Calu3 (cell line): ENCODE measurements at places on chromosomes 1 and 21.

GRCh38 chr1:159980786-159981185 is 26.7 kb upstream of the SLAMF9 start:
- no peak for DNase-seq

DNA sequence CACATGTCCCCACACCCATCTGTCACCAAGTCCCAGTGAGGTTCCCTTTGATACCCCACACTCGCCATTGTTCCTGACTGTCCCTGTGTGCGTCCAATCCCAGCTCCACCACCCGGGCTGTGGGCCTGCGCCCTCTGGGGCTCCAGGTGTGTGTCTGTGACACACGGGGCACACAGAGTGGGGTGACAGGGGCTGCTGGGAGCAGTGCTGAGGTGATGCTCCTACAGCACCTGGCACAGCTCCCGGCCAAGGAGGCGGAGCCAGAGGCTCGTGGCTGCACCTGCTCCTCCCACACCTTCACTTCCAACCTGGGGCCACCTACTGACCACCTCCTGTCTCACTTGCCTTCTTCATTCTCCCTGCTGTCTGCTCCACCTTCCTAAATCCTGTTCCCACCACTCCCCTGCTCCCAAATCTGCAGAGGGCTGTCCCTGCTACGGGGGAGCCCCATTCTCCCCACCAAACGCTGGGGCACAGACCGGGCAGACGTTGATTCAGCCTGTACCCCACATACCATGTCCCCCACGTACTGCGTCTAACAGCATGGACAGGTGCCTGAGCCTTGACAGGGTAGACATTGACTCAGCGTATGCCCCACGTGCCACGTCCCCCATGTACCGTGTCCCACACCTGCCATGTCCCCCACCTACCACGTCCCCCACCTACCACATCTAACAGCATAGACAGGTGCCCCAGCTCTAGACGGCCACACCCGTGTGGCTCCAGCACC is 16.4 kb downstream of the WDR4 start:
- DNase-seq = peak; percentile 28

DNA sequence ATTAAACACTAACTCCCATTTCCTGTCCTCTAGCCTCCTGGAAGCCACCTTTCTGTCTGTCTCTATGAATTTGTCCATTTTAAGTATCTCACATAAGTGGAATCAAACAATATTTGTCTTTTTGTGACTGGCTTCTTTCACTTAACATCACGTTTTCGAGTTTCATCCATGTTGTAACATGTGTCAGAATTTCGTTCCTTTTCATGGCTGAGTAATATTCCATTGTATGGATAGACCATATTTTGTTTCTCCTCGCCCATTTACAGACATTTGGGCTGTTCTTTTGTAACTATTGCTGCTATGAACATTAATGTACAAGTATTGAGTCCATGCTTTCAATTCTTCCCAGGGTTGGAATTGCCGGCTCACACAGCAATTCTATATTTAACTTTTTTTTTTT is 15.7 kb upstream of the H6PD start:
- no peak for DNase-seq

GRCh38 chr1:60134716-60135115 is 61.1 kb upstream of the C1orf87 start:
- no peak for DNase-seq

- peak; percentile 6 for DNase-seq
Measured at GRCh38 chr1:3115275-3116149, 46.5 kb downstream of the PRDM16 start.

DNA sequence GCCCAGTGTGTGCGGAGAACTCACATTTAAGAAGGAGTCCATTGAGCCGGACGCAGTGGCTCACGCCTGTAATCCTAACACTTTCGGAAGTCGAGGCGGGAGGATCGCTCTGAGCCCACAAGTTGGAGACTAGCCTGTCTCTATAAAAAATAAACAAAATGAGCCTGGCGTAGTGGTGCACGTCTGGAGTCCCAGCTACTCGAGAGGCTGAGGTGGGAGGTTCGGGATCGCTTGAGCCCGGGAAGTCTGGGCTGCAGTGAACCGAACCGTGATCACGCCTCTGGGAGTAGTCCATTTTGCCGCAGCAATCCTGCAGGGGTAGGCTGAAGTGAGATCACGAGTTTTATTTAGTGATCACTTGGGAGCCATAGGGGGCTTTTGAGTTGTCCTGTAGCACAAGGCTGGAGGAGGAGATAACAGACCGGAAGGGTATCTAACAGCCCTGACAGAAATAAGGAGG is 497 bp upstream of the FUCA1 start:
- no peak for DNase-seq

DNA sequence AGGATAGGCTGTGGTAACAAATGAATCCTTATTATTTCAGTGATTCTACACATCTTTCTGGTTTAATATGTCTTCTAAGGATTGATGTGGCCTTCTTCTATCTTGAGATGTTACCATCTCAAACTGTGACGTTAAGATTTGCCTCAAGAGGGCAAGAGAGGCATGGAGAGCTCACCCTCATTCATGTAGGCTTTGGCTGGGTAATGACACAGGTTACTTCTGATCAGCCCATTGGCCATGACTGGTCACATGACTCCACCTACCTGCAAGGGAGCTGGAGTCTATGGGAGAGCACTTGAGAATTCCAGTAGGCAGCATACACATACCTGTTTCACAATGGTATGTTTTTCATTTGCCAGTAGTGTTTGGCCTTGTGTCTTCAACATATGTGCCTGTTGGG is 30.0 kb downstream of the CACHD1 start:
- peak; percentile 11 for DNase-seq

DNA sequence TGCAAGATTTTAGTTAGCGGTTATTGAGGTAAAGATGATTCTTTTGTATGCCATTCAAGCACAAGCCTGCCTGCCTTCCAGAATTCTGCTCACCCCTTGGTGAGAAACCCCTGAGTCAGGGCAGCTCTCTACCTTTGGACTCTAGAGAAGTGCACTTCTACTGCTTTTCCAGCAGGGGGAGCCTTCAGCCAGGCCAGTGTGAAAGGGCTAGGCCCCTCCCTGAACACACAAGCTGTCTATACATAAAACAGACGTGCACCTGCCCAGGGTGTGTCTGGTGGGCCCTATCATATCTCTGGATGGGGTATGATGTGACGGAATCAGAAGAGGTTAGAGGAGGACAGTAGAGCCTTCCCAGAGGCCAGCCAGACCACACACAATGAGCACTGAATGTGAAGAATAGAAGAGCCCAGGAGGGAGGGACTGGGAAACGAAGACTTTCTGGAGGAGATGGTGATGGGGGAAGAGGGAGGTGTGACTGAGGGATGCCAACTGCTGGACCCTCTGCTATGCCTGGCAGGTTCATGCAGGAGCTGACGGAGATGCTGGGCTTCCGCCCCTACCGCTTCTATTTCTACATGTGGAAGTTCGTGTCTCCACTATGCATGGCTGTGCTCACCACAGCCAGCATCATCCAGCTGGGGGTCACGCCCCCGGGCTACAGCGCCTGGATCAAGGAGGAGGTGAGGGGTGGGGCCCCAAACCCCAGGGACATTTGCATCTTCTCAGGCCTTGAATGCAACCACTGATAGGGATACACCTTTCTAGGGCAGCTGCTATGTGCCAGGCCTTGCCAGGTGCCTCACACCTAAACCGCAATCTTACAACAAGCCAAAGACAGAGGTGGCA is 13.0 kb upstream of the KCNC4 start:
- peak; percentile 63 for DNase-seq

- DNase-seq = no peak
Measured at GRCh38 chr1:109751531-109752260, 10.9 kb upstream of the GSTM3 start.

DNA sequence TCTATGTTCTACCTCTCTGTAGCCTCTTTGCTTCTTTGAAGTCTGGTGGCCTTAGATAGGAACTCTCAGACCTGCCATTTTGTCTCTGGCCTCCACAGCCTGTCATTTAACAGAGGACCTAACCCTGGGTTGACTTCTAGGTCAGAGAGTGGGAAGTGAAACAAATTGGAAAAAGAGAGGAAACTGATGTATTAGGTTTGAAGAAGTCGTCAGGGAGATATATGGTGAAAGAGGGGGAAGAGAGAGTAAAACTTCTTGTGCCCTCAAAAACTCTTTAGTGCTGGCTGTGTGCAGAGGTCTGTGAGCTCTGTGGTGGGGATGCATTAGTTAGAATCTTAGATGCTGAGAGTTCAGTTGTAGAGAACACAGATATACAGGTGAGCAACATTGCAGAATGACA is 30.2 kb upstream of the CD1D start:
- DNase-seq = no peak

GRCh38 chr1:207342332-207342731 is 20.9 kb downstream of the CD55 start:
- no peak for DNase-seq

GRCh38 chr1:153070243-153070642 is 1.2 kb downstream of the SPRR2B start:
- no peak for DNase-seq

GRCh38 chr1:231665726-231666125 is 39.1 kb downstream of the DISC1 start:
- DNase-seq = no peak
